ENCODE measurements at places on chromosomes 5 and 9.

DNA sequence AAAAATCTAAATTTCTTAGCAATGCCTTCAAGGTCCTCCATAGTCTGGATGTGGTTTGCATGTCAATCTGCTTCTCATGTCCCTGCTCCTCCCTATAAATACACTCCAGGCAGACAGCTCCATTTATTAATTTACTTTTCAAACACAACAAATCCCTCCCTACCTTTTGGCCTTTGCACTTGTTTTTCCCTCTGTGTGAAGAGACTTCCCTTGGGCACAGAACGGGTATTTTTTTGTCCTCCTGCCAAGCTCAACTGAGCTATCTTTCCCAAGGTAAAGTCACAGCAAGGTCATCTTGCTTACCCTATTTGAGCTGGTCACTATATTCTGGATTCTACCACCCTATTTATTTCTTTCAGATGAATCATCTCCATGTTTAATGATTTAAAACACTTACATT lies 159.6 kb upstream of the ANKH start:
- no peak for DNase-seq

DNA sequence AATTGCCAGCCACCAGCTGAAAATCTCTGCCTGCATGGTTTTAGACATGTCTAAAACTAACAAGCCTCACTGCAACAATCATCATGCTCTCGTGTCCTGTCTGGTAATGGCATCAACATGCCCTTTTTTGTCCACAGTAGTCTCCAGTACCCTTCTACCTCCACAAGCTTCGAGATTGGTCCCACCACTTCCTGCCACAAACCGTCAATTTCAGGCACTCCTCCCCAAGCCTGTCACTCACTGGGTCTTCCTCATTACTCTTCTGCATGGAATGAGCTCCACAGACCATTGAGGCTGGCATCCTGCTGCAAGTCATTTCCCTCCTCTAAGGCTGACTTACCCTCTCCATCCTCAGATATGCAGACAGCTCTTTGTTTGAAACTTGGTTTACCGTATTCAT lies 9.0 kb downstream of the LPAR1 start:
- DNase-seq: no peak

- DNase-seq: no peak
These were observed 45.4 kb downstream of the DMRT1 start for GRCh38 chr9:886886-887285.

GRCh38 chr9:128206916-128207910 lies 4.0 kb downstream of the DNM1 start:
- DNase-seq: no peak

- DNase-seq: no peak
These were observed 1174.0 kb downstream of the MAT2B start for GRCh38 chr5:164679461-164679860.

DNA sequence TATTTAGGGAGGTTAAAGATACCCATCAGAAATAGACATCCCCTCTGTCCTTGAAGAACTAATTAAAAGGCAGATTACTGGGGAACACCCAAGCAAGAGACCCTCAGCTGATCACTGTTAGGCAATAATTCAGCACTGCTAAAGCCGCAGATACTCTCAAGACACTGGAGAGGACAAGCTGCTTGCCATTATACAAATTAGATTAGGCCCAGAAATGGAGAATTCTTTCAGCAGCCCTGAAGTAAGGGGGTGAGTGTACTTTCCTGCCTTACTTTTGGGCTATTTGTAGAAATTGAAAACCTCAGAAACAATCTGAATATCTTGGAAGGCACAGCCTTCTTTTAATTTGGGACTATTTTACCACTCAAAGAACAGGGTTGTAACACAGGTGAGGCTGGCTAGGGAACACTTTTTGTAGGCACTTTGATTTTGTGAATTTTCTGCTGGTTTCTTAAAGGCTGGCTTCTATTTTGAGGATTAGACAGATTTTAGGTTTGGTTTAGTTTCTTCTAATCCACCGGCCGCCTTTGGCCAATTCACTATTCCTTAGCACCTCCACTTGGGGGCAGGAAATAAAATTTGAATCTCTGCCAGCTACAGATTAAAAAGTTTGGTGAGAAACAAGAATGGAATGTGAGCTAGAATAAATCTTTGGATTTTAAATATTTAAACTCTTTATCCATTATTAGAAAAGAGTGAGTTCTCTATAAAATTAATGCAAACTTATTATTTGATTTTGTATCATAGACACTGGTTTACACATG lies 106.0 kb downstream of the SMARCA2 start:
- DNase-seq: no peak

- no peak for DNase-seq
These were observed 223.1 kb upstream of the PAPPA start for GRCh38 chr9:115930472-115930871.

GRCh38 chr5:101142102-101142501 lies 239.0 kb upstream of the ST8SIA4 start:
- DNase-seq: no peak

DNA sequence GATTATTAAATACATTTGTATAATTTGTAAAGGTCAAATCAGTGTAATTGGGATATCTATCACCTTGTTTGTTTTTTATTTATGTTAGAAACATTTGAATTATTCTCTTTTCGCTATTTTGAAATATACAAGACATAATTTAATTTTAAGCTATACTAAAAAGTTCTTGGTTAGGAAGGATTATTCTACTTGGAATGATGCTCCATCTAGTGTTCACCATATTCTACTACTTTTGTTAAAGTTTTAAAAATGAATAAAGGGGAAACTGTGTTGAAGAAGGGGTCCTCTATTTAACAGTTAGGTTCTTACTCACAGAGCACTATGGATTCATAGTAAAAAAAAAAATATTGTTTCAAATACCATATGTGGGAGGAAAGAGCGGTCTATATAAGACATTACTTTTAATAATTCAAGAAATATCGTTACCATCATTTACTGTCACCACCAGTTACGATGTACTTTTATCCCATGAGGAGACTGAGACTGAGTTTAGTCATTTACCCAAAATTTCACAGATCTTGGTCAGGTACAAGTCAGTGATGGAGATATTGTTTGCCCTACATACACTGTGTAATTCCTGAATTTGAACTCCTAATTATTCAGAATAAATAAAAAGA lies 6.3 kb upstream of the STOM start:
- no peak for DNase-seq

All from T-helper 2 cell (primary cell).